ENCODE measurements at places on chromosomes 13 and 19. TPM values are rescaled to one million over a fixed set of nuclear protein-coding genes. Genes with fewer than 3 reads are reported as not detected.

Gene ELSPBP1
- total RNA-seq: not detected

Gene COL4A2
- total RNA-seq: 161 TPM

Gene MEF2B
- total RNA-seq: 0.39 TPM

Gene CGB8
- 5.1 TPM for total RNA-seq

Gene POSTN
- total RNA-seq: not detected

Gene IGFL4
- 0.51 TPM for total RNA-seq

Gene PSG4
- 1.2 TPM for total RNA-seq
